Left renal cortex interstitium (tissue), 4 donors: ENCODE measurements at places on chromosomes 2 and 18. TPM values are rescaled to one million over a fixed set of nuclear protein-coding genes. Genes with fewer than 3 reads are reported as not detected.

The TUBA3E gene
- polyA plus RNA-seq, result not detected

DNA sequence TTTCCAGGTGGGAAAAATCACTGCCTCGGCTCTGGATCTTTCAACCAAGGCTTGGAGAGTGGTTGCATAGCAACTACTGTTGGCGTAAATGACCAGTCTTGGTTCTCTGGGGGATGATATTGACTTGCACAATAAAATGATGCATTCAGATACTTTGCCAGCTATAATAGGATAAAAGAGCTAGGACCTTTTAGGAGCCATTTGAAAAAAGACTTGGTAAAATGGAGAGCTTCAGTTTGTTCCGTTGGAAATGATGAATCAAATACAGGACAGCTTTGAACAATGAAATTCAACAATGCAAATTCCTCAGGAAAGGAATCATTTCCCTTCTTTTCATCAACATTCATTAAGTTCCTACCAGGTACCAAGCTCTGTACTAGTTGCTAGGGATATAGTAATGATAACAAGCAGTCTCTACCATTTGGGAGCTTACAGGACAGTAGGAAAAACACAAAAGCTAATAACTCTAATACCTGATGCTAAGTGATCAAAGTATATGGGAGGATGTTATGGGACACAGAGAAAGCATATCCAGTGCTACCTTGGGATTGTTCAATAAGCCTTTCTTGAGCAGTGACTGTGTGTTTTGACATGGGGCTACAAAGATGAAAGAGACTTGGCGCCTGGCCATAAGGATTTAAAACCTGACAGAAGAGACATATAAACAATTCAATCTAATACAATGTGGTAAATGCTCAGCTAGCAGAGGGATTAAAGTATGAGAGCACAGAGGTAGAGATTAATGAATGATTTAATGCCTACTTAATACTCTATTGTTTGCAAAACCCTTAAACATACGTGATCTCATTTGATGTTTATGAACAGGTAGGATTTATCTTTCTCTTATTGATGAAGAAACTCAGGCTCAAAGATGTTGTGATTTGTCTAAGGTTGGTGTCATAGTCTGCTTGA is 110.7 kb downstream of the QPCT start:
- DNase-seq, result no peak

GRCh38 chr2:238024986-238025385 is 35.8 kb upstream of the SCLY start:
- DNase-seq, result no peak

The UGT1A3 gene
- polyA plus RNA-seq, result not detected

DNA sequence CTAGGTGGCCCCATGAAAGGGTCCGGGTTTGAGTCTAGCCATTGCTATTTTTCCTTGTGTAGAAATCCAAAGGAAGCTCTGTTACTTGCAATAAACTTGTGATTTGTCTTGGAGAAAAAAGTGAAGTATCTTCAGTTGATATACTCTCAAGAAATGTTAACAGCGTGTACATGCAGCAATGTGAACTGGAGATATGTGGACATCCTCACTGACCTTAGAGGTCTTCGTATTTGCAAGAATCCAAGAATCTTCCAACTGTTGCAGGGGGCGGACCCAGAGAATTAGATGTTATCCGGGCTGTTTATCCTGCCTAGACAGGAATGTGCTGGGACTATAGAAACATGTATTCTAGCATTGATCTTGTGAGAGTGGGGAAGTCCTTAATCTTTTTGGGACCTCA is 187.6 kb downstream of the KCNS3 start:
- DNase-seq, result no peak

The SH2D6 gene
- polyA plus RNA-seq, result 0.56 TPM

- DNase-seq, result no peak
Measured at GRCh38 chr18:78099979-78100588, 850.4 kb downstream of the GALR1 start.

The MFSD2B gene
- 3.9 TPM for polyA plus RNA-seq

- DNase-seq, result no peak
Measured at GRCh38 chr2:163028807-163029206, 190.2 kb upstream of the KCNH7 start.

DNA sequence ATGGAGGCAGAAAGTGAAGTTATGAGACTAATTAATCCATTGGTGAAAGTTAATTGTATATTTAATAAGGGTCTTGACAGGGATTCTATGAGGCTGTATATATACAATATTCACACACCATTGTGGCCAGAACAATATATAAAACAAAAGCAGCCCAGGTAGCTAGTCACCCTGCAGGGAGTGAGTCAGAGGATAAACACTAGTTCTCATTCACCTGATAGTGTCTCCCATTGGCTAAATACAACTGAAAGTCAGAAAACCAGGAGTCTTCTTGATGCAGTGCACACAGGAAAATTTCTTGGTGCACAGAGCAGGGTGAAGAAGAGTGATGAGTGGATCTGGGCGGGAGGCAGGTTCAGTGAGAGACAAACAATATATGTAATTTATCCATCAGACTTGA is 465.2 kb downstream of the ERBB4 start:
- no peak for DNase-seq

DNA sequence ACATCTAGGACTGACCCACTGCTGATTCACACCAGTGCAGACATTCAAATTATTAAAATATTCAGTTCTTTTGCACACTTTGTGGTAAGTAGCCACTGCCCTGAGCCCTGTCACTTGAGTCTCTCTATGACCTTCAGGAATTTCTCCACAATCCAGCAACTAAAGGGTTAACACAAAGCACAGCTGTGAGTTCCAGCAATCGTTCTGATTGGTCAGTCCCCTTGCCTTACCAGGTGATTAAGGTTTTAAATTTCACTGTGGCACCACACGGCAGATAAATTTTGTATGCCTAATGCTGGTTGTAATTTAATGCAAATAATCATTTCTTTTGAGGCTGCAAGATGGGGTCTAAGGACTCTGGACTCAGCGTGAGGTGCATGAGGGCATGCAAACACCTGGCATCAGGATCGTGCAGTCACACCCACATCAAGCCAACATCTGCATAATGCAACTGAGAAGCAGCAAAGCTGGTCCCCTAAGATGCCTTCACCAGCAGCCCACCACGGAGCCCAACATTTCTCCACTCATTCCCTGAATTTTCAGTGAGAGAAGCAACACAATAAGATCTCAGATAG is 36.6 kb downstream of the SLC14A1 start:
- DNase-seq, result no peak

The UGT1A10 gene
- not detected for polyA plus RNA-seq

The USP14 gene
- 52.9 TPM for polyA plus RNA-seq

- no peak for DNase-seq
Measured at GRCh38 chr2:226661789-226662545, 137.7 kb downstream of the IRS1 start.

DNA sequence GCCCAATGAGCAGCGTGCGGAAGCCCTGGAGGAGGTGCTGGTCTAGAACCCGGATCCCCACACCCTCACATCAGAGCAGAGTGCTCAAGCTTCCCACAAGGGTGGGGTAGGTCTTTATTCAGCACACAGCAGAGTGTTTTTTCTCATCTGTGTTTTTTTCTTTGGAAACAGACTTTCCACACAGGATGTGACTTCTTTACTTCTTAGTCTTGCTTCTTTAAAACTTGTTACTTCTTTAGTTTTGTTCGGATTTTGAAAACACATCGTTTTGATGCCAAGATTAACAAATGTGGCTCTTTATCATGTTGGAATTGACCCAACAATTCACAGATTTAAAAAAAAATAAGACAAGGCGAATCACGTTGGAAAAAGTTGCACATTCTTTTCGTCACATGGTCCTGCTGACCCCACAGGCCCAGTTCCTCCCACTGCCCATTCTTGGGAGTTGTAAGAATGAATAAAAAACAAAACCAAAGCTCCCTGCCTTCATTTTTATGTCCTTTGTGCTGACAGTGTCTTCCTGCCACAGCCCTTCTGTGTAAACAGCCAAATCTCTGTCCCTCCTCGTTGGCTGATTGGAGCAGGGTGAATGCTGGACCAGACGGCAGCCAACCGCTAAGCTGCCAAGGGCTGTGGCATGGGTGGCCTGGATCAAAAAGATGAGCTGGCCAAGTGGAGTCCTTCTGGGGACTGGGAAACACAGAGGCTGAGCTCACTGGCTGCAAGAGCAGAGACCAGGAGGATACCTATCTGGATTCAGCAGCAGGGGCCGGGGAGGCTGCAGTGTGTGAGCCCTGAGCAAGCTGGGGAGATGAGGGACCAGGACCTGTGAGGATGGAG is 81.6 kb downstream of the TWIST2 start:
- DNase-seq, result no peak

The PROM2 gene
- polyA plus RNA-seq, result 31.0 TPM

The DHRS9 gene
- polyA plus RNA-seq, result 0.27 TPM

The PLEKHM3 gene
- polyA plus RNA-seq, result 14.1 TPM

- no peak for DNase-seq
Measured at GRCh38 chr18:62335494-62335893, 10.4 kb downstream of the TNFRSF11A start.

GRCh38 chr2:233982421-233983121 is 65.4 kb downstream of the TRPM8 start:
- DNase-seq, result no peak

DNA sequence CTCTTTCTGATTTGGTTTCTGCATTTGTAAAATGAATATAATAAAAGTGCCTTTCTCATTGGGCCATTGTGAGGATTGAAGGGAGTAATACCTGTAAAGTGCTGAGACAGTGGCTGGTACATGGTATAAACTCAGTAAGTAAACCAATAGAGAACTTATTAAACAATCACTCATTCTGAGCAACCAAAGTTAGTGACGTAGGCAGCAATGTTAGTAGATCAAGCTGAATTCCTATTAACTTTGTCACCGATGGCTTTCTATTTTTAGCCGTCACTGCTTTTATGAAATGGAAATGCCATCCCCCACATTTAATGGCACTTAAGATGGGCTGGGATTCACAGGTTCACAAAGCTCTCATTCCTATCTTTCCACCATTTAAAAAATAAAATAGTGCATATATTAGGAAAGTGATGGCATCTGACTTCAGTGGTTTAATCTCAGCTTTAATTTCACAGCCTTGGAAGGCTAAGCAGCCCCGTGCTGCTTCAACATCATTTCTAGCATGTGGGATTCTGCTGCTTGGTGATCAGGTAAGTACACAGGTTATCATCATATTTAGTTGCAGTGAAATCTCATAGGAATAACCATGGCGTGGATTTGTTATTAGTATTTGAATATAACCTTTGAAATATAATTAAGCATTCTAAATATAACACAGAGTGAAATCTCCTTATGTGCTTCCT is 17.6 kb upstream of the PPP4R1 start:
- DNase-seq, result no peak

GRCh38 chr2:203654826-203655225 is 51.6 kb upstream of the CD28 start:
- no peak for DNase-seq

- DNase-seq, result no peak
Measured at GRCh38 chr2:68745006-68745405, 10.4 kb downstream of the ARHGAP25 start.

DNA sequence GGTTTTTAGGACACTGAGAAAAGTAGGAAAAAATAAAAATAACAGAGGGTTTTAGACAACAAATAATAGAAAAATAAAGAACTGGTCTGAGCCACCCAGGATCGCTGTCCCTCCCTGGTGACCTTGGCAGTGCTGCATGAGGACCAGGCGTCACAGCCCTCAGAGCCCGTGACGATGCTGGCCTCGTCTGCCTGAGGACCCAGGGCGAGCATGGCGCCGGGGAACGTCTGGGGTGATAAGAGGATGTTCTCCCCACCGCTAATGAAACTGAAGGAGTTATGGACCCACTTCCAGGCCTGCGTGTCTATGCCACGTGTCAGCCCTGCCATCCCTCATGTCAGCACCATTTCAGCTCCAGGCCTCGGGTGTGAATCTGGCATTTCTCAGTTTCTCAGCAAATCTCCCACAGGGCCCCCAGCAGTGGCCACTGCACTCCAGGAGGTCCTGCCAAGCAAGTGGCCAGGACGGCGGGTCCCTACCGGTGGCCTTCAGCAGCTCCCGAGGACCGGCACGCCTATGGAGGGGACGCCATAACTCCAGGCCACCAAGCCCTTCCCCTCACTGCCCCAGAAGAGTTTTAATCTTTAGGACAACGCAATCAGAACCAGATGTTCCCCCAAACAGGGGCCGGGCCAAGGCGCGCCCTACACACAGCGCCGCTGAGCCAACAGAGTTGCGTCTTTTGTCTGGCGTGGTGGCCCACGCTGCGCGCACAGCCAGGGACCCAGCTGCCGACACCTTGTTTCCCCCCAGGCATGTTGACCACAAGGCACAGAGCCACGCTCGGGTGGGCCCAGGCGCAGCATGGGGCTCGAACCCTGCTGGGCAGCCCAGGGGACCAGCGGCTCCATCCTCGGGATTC is 179.7 kb downstream of the TWIST2 start:
- no peak for DNase-seq

- no peak for DNase-seq
Measured at GRCh38 chr18:51342815-51343214, 145.3 kb upstream of the MEX3C start.
